EH (cell line): ENCODE measurements at places on chromosomes 6 and 20.

- DNase-seq = no peak
Observed at GRCh38 chr6:55839080-55839479, 36.3 kb downstream of the BMP5 start.

DNA sequence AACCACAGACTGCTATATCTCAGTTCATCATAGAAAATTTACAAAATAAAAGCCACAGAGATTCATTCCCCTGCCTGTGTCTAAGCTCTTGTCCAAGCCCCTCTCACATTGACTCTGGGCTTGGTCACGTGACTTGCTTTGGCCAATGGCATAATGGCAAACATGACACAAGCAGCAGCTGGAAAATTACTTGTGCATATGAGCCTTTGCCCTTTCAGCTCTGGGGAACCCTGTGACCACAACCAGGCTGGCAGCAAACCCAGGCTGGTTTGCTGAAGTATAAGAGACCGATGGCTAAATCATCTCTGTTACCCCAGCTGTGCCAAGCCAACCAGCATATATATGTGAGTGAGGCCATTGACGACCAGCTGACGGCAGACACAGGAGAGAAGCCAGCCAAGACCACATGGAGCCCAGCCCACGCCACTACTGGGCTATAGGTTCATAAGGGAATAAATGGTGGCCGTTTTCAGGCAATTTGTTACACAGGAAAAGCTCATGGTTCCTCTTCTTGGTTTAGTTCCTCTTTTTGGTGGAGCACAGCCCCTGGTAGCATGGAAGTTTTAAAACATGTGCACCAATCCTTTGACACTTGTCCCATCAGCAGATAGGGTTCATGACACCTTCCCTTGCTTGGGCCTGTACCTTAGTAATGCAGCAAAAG is 31.8 kb upstream of the RSPO4 start:
- no peak for DNase-seq

GRCh38 chr20:41181567-41181966 is 44.2 kb downstream of the PLCG1 start:
- DNase-seq = no peak

DNA sequence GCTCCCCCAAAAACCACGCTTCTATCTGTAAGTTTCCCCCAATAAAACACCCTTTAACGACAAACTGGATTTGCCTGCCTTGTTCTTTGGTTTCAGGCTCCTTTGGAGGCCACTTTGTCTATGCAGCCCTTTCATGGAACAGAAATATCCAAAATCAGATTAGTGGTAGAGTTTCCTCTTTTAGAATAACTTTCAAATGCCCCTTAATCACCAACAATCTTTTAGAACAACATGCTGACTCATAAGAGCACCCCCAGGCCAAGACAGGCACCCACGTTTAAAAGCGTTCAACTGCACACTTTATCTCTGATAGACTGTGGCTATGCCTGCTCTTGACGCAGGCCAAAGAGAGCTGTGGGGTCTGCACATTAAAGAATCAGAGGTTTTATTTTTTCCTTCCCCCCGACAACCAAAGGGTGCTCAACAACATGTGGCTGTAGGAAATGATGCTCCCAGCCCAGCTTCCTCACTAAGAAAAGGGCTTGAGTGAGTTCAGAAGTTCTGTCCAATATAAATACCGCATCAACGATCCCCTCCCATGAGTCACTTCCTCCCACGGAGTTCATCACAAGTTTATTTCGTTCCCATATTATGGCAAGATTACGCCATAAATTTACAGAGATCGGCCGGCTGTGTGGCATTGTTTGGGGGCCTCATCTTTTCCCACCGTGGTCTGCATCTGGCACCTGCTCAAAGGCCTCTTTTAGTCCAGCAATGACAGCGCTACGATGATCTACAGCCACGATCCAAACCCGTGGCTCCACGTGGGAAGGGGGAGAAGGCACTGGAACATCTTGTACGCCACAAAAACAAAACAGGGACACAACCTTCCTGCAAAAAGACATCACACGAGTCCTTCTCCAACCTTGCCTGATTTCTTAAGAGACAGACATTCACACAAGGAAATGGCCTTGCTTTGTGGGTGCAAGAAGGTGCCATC is 88.8 kb upstream of the NFATC2 start:
- DNase-seq = peak; percentile 98

DNA sequence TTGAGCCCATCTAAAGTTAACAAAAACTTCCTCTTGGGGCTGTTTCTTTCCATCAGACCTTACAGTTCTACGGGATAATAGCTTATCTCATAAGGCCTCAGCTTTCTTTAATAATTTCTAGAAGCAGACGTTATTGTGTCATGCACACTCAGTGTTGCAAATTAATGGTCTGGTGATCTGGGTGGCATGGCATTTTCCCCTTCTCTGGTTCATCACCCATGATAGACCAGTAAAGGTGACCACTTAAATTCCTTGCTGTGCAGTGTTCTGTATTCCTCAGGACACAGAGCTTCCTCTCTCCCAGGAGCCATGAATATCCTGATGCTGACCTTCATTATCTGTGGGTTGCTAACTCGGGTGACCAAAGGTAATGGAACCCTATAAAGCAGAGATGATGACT is at the start of gene DEFB125:
TSS of gene DEFB125 (plus strand) at position 272 of the 400 bp plus-strand sequence. CDS start at position 310, 38 bp downstream.
- no peak for DNase-seq

GRCh38 chr20:6241591-6241990 is 118.8 kb upstream of the FERMT1 start:
- DNase-seq = no peak

DNA sequence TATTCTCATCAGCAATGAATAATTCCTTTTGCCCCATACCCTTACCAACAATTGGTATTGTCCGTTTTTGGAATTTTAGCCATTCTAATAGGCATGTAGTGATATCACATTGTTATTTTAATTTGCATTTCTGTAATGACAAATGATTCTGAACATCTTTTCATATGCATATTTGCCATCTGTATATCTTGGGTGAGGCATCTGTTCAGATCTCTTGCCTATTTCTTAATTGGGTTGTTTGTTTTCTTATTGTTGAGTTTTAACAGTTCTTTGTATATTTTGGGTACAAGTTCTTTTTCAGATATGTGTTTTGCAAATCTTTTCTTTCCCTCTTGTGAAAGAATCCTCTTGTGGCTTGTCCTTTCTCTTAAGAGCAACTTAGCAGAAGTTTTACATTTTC is 69.6 kb downstream of the ZNF292 start:
- DNase-seq = no peak

DNA sequence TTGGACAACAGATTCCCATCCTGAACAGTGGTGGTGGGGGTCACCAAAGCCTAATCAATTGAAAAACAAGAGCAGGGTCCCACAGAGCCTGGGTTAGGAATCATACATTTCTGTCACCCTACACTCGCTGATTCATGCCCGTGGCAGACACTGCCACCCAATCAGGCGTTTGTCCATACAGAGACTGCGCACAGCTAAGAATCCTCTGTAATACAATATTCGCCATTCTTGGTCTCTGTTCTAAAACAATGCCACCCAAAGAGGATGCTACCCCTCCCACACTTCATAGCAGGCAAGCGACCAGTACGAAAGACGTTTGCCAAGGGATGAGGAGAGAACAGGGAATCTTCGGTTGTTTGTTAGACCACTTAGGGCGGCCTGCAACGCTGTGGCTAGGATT is 28.1 kb upstream of the SLC22A23 start:
- DNase-seq = no peak

DNA sequence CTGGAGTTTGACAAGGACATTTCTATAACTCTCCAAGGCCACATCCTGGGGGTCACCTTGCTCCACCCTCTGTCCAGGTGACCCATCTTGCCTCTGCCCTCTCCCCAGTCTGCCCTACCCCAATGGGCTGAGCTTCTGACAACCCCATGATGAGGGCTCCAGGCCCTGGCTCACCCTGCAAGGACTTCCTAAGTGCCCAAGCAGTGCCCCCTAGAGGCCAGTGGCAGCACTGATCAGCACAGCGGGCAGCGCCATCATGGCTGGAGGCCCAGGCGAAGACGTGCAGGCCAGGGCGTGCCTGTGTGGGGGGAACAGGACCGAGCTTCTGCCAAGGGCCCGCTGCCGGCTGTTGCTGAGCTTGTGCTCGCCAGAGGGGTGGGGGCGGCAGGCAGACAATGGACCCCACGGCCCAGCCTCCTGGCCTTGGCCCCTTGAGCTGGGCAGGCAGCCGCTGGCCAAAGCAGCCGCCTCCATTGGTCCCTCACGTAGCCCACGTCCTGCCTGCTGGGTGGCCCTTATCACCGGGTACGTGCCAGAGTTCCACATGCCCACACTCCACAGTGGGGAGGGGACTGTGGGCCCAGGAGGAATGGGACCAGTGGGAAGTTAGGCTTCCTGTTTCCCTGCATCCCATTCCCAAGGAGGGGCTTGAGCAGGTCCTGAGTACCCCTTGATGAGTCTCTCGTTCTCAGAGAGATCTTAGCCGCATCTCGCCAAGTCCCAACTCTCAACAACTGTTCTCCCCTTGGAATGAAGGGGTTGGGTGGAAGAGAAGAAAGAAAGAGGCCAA is 64.3 kb downstream of the MRPL14 start:
- no peak for DNase-seq

GRCh38 chr6:17714177-17714576 is 7.5 kb upstream of the NUP153 start:
- DNase-seq = peak; percentile 51
